Cerebellum (tissue), 4 donors: ENCODE measurements at places on chromosomes 12 and 14. TPM values are rescaled to one million over a fixed set of nuclear protein-coding genes. Genes with fewer than 3 reads are reported as not detected.
A peak's percentile ranks its signal among the peaks of the same experiment; 100 is the strongest.

GRCh38 chr14:93788543-93789227, 400 bp upstream of the PRIMA1 start:
- DNase-seq: peak; percentile 79

DNA sequence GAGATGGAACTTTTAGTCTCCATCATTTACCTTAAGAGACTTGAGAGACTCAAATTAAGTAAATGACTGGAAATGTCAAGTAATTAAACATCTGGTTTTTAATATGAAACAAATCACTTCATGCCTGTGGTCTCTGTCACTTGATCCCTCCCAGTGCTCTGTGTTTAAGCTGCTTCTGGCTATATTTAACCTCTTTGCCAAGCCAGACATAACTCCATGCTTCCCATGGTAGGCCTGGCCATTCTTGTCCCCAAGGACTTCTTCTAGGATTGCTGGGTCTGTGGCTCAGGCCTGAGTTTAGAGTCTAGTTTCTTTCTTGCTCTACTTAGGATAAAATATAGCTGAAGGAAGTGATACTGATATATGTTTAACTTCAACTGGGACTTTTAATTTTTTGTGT, 1013.6 kb downstream of the FLRT2 start:
- no peak for DNase-seq

Gene MYH6
- total RNA-seq: 0.09 TPM

DNA sequence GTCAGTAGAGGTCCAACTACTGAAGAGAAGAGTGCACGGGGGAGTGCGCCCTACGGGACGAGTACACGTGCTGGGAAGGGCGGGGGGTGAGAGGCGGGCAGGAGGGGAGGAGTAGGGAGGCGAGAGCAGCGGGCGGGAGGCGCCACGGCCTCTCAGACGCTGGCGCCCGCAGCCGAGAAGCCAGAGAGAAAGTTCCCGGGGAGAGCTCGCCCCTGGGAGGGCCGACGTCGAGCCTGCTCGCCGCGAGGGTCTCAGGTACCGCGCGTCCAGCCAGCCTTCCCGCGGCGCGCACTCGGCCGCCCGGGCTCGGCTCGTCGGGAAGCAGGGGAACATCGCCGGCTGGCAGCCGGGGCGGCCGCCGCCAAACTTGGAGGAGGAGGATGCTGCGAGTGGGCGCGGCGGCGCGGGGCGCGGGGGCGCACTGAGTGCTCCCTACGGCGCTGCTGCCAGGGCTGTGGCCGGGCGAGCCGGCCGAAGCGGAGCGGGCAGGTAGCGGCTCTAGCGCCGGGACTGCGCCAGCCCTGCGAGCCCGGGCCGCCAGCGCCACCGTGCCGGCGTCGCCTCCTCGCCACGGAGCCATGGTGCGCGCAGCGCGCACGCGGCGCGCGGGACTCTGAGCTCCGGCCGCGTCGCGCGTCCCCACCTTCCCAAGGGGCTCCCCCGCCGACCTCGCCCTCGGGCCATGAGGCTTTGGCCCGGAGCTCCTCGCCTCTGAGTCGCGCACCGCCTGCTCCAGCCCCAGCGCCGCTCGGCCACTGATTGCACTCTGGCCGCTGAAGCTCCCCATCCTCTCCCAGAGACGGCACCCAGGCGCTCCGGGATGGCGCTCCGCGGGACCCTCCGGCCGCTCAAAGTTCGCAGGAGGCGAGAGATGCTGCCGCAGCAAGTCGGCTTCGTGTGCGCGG, at the start of gene SLC24A4:
Gene SLC24A4, plus strand, starts transcription at position 155 of the 905 bp plus-strand sequence. Its CDS starts 666 bp downstream, at position 821.
- DNase-seq: peak; percentile 30

DNA sequence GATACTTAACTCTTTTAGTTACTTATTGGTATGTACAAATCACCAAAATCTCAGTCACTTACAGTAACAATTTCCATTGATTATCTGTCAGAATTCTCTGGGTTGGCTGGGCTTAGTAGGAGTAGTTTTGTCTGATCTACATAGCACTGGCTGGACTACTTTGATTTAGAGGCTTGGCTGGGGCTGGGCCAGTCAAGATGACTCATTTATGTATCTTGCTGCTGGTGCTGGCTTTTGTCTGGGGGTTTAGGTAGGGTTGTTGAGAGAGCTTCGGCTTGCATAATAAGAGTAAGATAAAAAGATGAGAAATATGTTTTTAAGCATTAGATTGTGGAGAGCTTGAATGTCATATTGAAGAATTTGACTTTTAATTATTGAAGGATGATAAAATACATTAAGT, 1093.7 kb downstream of the SLC6A15 start:
- no peak for DNase-seq

- no peak for DNase-seq
Observed at GRCh38 chr12:33253178-33253577, 186.4 kb downstream of the SYT10 start.

DNA sequence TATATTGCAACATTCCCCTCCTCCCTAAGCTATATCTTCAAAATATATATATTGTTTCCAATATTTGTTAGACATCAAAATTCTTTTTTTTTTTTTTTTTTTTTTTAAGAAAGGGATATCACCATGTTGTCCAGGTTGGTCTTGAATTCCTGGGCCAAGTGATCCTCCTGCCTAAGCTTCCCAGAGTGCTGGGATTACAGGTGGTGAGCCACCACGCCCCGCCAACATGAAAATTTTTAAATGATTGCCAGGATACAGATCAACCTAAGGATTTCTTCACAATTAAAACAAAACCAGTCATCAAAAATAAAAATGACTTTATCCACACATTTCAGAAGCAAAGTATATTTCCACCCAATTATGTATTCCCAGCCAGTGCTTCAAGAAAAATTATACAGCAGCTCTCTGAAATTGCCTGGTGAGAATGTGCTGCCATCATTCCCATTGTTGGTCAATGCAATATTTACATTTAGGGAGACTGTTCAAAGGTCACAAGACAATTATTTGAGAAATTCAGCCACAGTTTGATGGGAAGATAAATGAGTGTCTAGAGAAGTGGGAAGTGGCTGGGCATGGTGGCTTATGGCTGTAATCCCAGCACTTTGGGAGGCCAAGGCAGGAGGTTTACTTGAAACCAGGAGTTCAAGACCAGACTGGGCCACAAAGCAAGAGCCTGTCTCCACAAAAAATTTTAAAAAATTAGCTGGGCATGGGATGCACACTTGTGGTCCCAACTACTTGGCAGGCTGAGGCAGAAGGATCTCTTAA, 141.7 kb upstream of the AMIGO2 start:
- no peak for DNase-seq
